ENCODE measurements at places on chromosomes 1 and 21.
A peak's percentile ranks its signal among the peaks of the same experiment; 100 is the strongest.

DNA sequence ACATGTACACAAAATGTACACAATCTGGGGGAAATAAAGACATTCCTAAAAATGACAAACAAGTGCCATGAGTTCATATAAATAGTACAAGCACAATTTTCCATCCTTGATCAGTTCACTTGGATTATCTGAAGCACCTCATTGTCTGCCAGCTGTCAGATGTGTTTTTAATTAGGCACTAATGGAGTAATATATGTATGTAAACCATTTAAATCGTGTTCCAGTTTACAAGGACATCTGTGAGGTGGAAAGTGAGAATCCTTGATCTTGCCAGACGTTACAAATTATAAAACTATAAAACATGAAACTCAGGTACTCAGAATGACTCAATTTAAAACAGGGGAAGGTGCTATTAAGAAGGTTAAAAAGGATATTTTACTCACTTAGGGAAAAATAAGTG lies 1312.2 kb downstream of the PLA2G4A start:
- no peak for DNase-seq

DNA sequence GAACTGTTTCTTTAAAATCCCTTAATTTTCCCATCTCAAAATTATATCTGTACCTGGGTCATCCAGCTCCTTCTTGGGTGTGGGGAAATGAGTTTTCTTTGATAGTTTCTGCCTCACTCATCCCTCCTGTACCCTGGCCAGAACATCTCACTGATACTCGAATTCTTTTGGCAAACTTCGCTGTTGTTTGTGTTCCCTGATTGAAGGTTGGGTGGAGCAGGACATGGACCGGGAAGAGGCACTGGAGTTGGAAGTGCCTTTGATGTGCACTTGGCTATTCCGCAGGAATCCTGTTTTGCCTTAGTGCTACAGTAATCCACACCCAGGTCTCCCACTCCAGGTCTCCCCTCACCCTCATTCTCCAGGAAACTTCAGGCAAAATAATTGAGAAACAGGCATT lies 11.2 kb downstream of the MINDY1 start:
- no peak for DNase-seq

DNA sequence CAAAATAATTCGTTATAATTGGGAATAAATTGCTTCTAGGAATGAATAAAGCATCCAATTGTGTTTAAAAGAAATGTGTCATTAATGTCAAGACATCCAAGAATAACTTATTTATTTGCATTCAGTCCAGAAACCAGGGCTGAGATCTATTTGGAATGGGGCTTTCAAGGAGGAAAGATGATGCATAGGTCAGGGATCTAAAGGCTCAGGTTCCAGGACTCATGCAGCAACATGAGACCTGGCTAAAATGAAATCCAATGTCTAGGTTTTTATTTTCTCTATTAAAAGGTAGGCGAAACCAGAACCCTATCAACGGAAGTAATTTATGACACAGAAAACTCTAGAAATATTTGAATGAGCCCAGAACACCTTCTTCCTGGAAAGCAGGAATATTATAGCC lies 376.8 kb downstream of the SEC16B start:
- no peak for DNase-seq

- no peak for DNase-seq
Observed at GRCh38 chr1:55194851-55195250, 20.3 kb downstream of the USP24 start.

GRCh38 chr1:151790940-151791651 lies 796 bp upstream of the TDRKH start:
- DNase-seq, result no peak

- DNase-seq, result no peak
Observed at GRCh38 chr1:25890239-25891034, 14.9 kb upstream of the PAQR7 start.

DNA sequence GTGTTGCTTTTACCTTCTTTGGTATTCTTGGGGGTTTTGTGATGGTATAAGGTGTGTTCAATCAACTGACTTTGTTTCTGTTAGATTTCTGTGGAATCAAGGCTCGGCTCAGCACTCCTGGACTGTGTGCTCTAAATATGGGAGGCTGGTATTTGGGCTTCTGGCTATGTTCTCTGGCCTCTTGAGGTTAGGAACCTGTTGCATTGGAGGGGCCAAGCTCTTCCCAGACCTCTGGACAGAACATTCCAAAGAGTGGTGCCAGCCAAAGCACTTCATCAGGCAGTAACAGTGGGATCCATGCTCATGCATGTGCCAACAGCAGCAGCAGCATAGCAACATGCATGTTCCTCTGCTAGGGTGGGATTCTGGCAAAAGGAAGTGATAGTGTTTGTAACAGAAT lies 8.3 kb downstream of the KRTAP19-7 start:
- DNase-seq, result no peak

GRCh38 chr1:16628361-16629111 lies 15.2 kb upstream of the NBPF1 start:
- DNase-seq, result no peak

GRCh38 chr1:235782601-235783000 lies 84.1 kb downstream of the LYST start:
- DNase-seq, result no peak

GRCh38 chr1:204102739-204103430 lies 30.0 kb downstream of the SOX13 start:
- no peak for DNase-seq

DNA sequence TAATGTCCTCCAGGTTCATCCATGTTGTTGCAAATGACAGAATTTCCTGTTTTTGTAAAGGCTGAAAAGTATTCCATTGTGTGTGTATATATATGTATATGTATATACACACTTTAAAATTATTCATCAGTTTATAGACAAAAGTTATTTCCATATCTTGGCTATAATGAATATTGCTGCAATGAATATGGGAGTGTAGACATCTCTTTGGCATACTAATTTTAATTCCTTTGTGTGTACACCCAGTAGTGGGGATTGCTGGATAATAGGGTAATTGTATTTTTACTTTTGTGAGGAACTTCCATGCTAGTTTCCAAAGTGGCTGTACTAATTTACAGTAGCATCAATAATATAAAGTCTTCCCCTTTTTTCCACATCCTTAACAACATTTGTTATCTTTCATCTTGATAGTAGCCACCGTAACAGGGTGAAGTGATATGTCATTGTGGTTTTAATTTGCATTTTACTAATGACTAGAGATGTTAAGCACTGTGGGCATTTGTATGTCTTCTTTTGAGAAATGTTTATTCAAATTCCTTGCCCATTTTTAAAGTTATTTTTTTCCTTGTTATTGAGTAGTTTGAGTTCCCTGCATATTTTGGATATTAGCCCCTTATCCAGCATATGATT lies 243.0 kb downstream of the PDE4B start:
- no peak for DNase-seq

DNA sequence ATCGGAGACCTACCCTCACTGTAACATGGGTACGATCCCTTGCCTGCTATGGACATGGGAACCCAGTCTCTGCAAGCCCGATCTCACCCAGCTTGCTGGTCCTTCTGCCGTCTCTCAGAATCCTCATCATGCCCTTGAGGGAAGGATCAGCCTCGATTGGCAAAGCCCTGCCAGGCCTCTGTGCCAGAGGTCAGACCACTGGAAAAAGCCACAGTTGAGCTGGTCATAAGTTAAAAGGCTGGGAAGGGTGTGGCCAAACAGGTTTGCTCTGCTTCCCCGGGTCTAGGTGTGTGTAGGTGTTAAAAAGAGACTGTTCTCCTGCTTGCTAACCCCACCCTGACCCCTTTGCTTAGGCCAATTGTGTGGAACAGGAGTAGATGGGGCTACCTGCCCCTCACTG lies 19.5 kb upstream of the PADI3 start:
- DNase-seq, result no peak

DNA sequence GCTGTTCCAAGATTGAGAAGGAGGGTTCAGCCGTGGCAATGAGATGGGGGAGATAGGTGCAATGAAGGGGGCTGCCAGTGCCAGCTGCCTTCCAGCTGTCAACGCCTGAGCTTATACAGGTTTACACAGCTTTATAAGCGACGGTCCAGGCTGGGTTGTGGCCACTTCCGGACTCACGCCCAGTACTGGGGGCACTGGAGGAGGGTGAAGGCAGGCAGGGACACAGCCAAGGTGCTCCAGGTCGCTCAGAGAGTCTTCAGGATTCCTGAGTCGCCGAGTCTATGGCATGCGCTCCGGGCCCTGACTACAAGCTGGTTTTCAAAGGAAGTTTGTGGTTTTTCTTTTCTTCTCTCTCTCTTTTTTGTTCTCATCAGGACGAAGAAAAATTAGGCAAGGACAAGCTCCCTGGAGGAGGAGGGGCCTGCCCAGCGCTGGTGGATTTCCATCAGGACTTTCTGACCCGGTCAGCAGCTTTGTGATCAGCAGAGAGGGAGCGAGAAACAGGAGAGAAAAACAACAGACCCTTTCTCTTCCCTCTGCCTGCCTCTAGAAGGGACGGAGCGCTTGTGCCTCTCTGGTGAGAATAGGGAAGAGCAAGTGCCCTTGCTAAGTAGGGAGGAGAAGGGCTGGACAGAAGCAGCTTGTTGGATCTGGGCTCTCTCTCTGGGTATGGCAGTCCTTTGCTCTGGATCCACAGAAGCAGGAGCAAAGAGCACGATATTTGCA lies at the start of gene MINDY1:
TSS of gene MINDY1 (minus strand) at position 576 of the 726 bp plus-strand sequence. CDS start 4,285 bp downstream, outside the sequence.
- DNase-seq, result peak; percentile 74

DNA sequence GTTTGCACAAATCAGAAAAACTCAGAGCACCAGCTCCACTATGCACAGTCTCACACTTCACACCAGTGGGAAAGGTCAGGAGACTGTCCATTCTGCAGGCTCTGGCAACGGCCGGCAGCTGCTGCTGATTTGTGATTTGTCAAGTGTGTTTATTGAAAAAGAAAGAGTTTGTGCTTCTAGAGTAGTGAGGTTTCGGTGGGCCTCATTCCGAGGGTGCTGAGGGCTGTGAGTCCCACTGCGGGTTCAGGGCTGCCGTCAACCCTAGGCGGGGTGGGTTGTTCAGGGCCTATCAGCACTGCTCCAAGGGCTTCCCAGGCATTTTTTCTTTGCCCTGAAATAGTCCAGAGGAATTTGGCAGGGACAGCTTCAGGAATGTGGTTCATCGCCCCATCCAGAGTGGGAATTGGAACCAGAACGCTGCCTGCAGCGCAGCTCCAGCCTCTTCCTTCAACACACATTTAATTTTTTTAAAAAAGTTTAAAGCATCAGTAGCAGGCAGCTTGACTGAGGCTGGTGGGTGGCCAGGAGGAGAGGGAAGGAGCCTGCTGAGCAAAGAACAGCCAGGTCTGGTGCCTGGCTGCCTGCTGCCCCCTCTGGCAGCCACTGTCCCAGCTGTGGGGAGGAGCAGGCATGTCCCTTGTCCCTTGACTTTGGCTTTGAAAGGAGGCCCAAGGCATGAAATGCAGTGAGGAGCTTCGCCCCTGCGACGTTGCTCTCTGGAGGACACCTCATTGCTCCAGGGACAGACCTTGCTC lies 19.7 kb downstream of the STUM start:
- DNase-seq, result peak; percentile 3

DNA sequence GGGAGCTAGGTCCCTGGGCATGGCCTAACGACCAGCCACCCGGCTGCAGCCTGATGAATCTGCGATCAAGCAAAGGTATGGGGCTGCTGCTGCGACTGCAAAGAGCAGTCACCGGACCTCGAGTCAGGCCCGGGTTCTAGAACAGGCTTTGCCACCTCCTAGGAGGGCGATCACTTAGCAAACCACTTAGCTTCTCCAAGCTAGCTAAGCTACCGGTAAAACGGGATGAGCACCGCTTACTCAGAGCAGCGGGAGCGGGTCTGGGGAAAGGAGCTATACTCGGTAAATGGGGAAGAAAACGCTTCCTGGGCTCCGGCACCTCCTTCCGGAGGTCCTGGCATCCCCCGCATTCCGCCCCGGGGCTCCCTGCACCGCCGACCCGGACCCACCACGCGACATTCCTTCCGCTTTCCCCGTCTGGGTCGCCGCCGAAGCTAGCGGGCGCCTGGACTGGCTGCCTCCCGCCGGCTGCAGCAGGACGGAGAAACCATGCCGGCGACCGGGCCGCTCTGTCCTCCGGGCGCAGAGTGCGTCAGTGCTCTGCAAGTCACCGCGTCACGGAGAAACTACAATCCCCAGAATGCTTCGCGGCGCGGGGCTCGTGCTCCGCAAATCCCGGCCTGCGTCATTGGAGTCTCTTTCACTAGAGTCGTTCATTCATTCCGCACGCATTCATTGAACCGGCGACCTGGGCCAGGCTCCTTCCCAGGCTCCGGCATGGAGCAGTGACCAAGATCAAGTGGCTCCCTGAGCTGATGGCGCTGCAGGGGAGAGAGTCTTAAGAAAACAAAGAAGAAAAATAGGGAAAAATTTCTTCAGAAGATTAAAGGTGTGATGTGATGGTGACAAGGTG lies at the start of gene LSM10:
TSS of gene LSM10 (minus strand) at position 531 of the 853 bp plus-strand sequence. CDS start 3,779 bp downstream, outside the sequence.
- DNase-seq, result peak; percentile 94

GRCh38 chr1:145863282-145864018 lies 4.6 kb upstream of the PIAS3 start:
- no peak for DNase-seq

DNA sequence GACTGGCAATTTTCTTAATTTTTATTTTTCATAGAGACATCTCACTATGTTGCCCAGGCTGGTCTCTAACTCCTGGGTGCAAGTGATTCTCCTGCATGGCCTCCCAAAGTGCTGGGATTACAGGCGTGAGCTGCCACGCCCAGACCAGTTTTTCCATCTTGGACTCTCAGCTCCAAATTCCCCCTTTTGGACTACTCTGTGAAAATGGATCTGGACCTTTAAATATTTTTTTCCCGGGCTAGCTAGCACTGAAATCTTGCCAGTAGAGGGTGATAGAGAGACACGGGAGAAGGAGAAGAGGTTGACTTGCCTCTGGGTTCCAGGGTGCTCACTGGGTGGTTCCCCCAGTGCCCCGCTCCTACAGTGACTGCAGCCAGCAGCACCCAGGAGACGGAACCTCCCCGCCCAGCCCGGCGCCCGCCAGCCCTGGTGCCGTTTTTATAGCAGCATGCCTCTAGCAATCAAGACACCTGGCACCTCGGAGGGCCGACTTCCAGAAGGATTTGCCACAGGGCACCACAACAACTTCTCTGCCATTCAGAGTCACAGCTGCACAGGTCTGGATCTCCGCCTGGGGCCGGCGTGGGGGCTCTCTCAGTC lies 34.7 kb upstream of the SCCPDH start:
- no peak for DNase-seq

DNA sequence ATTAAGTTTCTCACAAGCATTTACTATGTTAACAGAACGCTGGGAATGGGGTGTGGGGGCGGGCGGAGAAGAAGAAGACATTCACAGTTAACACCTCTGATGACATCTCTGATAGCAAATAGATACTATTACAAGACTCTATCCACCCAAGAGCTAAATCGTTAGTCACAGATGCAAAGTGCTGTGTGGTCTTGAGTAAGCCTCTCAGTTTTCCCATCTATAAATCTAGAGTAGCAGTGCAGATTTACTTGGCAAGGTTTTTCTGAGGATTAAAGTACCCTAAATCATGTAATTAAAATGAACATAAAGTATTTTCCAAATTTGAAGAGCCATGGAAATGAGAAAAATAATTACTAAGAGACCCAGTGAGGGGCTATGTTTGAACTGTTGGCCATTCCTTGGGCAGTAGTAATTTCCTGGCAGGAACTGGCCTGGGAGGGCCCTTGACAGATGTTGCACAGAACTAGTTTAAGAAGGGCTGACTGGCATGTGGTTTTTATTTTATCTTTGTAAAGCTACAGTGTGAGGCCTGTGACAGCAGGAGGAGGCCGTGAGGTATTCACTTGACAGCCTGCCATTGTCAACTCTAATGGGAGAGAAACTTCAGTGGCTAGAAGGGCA lies 58.7 kb upstream of the APOBEC4 start:
- DNase-seq, result no peak

Measured in hypothalamus (tissue), 51 donors.